ENCODE measurements at places on chromosomes 6 and 20.
A peak's percentile ranks its signal among the peaks of the same experiment; 100 is the strongest.

GRCh38 chr20:645318-646106 is 7.5 kb downstream of the SRXN1 start:
- H3K4me3 ChIP-seq = no peak overlapping the region
- no peaks in the 10 kb centered on the region for H3K27me3 ChIP-seq
- peak; percentile 60 for DNase-seq
- H3K4me1 ChIP-seq = peaks cover 18% of the 10 kb centered on the region

DNA sequence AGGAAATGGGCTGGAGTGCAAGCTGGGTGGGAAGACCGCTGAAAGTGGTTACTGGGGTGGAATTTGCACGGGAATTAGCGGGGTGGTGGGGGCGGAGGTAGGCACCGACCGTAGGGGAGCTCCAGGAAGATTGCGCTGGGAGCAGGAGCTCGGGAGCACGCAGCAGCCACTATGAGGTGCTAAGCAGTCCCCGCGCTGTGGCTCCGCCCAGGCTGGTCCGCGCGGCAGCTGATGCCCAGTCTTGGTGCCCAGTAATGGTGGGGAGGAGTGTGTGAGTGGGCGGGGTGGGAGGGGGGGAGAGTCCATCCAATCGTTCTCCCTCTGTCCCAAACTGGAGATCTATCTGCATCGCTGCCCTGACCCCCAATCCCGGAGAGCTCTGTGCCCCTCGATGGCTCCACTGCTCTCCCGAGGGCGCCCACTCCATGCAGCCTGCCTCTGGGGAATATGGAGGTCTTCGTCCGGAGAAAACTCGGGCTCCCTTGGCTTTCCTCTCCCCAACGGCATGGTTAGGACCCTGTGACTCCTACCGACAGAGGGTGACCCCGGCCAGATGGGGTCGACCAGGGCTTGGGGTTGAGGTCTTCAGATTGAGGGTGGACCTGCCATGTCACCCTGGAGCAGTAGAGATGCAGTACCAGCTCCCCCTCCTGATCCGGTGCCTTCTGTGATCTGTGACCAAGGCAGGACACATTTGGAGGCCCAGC is 5.3 kb downstream of the TP53TG5 start:
- H3K27ac ChIP-seq = peak overlapping the region; percentile 74
- peaks cover 9% of the 10 kb centered on the region for H3K36me3 ChIP-seq
- H3K4me3 ChIP-seq = no peak overlapping the region
- peaks cover 15% of the 10 kb centered on the region for H3K4me1 ChIP-seq
- no peaks in the 10 kb centered on the region for H3K27me3 ChIP-seq

DNA sequence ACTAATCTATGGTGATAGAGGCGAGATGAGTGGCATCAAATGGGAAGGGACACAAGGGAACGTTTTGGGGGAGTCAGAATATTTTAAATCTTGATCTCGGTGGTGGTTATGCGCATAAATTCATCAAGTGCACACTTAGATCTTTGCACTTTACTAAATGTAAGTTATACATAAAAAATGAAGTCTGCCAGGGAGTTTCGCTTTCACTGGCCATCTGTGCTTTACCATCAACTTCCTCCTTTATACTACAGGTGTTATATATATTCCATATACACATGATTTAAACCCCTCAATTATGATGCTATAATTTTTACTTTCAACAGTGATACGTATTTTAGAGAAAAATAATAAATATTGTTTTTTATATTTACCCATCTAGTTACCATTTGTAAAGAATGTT is 97.6 kb upstream of the AKIRIN2 start:
- H3K36me3 ChIP-seq = no peaks in the 10 kb centered on the region
- H3K4me3 ChIP-seq = no peak overlapping the region
- H3K27me3 ChIP-seq = peaks cover 18% of the 10 kb centered on the region
- no peaks in the 10 kb centered on the region for H3K4me1 ChIP-seq
- no peak overlapping the region for H3K27ac ChIP-seq

GRCh38 chr6:143745166-143746133 is 67.7 kb downstream of the PHACTR2 start:
- DNase-seq = no peak
- H3K27me3 ChIP-seq = no peaks in the 10 kb centered on the region
- H3K4me1 ChIP-seq = no peaks in the 10 kb centered on the region

DNA sequence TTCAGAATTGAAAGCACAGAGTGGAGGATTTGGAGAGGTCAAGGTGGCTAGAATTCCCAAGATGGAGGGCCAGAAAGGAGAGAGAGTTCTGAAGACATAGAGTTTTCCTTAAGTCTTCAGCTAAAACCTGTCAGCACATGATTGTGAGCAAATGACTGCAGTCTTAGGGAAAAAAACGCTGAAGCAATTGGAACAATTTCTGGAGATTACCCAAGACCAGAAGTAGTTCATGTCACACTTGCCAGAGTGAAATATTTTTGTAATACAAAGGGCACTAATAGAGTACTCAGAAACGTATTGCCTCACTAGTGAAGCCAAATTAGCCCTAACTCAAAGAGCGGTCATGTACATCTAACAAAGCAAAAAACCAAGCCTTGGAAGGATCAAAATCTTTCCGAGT is 541.3 kb upstream of the MARCKS start:
- no peak overlapping the region for H3K27ac ChIP-seq
- H3K27me3 ChIP-seq = no peaks in the 10 kb centered on the region
- H3K36me3 ChIP-seq = no peaks in the 10 kb centered on the region
- no peak for DNase-seq

DNA sequence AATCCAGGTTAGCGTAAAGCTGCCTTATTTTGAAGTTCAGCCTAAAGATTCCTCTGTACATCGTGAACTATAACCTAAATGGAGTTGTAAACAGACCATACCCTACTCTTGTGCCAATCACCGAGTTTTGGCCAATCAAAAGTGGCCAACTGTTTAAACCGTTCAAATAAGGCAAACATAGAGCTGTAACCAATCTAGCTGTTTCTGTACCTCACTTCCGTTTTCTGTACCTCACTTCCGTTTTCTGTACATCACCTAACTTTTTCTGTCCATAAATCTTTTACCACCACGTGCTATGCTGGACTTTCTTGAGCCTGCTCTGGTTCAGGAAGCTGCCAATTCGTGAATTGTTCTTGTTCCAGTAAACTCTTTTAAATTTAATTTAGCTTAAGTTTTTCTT is 39.7 kb downstream of the LBP start:
- no peak overlapping the region for H3K27ac ChIP-seq
- no peak for DNase-seq
- no peaks in the 10 kb centered on the region for H3K4me1 ChIP-seq
- H3K27me3 ChIP-seq = peaks cover 6% of the 10 kb centered on the region
- H3K4me3 ChIP-seq = no peak overlapping the region

DNA sequence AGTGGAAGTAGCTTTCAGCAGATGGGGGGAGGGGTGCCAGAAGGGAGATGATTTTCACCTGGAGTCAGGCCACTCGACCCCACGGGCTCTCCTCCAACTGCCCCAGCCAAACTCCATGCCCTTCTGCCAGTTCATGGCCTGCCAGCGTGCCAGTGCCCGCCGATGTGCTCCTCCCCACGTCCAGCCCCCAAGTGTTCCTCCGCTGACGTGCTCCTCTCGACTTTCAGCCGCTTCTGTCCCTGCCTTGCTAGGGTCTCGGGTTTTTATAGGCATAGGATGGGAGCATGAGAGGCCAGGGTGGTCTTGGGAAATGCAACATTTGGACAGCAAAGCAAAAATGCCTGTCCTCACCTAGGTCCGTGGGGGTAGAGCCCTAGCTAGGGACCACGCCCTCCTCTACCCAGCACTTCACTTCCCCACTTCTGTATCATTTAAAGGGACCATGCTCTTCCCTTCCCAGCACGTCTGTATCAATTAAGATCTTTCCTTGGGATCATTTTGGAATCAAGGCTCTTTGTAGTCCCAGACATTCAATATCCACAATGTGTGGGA is 54.4 kb downstream of the PRND start:
- DNase-seq = no peak
- no peaks in the 10 kb centered on the region for H3K36me3 ChIP-seq
- H3K27me3 ChIP-seq = no peaks in the 10 kb centered on the region

DNA sequence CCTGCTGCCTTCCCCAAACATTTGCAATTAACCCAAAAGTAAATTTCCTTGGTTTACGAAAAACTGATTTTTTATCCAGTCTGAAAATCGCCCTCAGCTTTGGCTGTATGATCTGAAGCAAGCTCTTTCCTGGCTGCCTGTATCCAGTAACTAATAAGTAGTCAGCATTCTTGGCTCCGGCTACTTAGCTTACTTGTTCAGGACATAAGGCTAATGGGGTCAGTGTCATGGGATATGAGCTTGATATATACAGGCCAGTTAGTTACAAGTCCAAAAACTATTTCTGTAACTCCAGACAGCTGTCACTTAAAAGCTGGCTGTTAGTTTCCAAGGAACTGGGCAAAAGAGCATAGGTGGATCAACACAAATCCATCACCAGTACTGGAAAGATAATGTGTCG is 56.2 kb downstream of the KHDC1L start:
- DNase-seq = no peak
- no peak overlapping the region for H3K27ac ChIP-seq
- no peaks in the 10 kb centered on the region for H3K27me3 ChIP-seq
- no peaks in the 10 kb centered on the region for H3K4me1 ChIP-seq

Measured in K562 (cell line).